ENCODE measurements at places on chromosomes 4 and X.

DNA sequence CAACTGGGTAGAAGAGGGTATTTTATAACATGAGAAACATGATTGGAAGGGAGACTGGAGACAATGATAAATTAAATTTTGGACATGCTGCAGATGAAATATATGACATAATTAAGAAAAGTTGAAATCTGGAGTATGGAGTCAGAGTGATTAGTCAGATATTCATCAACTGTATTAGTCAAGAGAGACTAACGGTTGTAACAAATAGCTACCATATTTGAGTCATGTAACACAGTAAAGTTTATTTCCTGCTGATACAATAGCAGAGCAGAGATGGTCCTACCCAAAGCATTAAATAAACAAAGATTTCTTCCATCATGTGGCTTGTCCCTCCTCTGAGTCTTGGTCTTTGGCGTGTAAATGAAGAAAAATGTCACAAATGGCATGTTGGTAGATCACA lies 321.3 kb downstream of the GALNTL6 start:
- no peak for DNase-seq

DNA sequence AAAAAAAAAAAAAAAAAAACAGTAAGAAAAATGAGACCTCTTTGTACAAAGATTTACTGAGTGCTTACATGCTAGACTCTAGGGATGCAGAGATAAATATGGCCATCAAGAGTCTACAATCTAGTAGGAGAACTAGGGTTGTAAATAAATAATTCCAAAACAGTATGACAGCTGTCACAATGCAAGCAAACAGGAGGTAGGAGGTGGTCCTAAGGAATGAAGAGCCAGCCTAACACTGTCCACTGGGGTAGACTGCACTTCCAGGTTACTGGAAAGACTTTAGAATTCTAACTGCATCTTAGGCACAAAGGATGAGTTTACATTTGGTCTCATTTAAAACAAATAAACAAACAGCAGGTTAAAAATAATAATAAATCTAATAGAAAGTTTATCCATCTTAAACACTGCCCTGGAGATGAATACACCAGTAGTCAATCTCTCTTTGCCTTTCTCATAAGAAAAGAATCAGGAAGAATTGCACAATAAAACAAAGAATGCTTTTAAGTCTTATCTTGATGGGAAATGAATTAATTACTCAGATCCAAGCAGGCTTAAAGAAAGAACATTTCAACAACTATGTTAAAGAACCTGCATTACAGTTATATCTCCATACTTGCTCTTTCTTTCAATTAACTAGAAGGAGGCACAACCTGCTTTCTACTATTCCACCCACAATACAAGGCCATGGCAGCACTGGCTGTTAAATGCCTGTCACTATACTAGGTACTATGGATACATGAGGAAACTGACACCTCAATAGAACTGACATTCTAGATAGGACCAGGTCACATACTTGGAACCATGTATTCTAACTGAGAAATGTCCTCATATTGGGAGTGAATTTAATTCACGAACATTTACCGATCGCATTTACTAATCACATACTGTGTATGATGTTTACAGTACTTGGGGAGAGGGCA lies 12.7 kb downstream of the ADGRA3 start:
- no peak for DNase-seq

- DNase-seq, result no peak
Measured at GRCh38 chrX:22629105-22629725, 356.5 kb downstream of the CBLL2 start.

DNA sequence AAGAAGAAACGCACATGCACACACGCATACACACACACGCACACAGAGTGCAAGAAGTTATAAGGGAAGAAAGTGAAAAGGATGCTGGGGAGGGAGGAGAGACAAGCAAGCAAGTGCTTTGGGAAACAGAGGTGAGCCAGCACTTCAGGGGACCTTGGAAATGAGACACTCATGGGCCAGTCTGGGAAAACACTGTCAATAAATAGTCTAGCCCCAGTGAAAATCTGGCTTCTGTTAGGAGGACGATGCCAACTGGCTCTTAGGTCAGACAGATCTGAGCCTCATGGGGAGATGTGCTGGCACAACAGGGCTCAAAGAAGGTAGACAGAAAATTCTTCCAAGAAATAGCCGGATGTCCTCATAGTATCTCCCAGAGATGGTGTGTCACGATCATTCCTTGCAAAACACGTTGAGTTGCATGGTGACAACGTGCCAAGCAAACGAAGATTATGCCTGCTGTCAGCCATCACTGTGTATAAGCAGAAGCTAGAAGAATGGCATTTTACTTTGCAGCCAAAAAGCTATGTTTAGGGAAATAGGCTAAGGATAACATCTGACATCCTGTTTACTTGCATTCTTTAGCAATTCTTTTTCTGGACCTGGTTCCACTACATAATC lies 557 bp upstream of the ARHGEF6 start:
- no peak for DNase-seq

DNA sequence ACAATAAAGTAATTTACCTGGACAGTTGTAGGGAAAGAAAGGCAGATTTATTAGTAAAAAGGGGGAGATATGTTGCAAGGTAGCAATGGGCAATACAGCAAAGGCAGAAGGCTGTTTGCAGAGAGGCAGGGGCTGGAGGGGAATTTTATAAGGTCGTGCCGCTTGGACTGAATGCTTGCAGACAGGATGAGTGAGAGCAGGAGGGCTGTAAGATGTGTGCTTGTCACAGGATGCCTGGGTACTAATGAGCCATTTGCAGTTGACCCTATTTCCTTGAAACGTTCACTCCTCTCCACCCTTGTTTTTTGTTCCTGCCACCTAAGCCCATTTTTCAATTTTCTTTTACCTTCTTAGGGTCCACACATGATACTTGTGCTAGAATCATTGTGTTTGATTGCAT lies 214.7 kb downstream of the TRAM1L1 start:
- DNase-seq, result no peak

DNA sequence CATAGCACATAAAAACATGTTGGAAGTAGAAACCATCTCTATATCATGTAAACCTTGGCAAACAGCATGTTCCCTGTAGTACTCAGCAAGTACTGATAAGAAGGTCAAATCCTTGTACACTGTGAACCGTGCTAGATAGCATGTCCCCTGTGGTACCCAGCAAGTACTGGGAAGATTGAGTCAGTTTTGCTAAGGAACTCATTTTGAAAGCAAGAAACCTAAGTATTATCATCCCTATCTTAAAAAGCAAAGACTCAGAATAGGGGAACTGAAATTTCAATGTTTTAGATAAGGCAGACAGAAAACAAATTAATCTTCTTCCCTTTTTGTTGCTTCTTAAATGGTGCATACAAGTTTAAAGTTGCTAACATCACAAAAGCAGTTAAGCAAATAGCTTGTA lies 180.2 kb downstream of the RBM46 start:
- no peak for DNase-seq

Measured in neuronal stem cell (in vitro differentiated cells).